KBM-7 (cell line): ENCODE measurements at places on chromosomes 12 and 14.

- no peak for DNase-seq
Measured at GRCh38 chr14:21233457-21234076, 35.7 kb downstream of the HNRNPC start.

GRCh38 chr14:81301371-81301770 lies 80.6 kb upstream of the GTF2A1 start:
- peak; percentile 51 for DNase-seq

- no peak for DNase-seq
Measured at GRCh38 chr12:53577941-53578352, 48.2 kb downstream of the ATF7 start.

GRCh38 chr12:112946236-112947000 lies 8.1 kb downstream of the OAS3 start:
- DNase-seq = no peak

GRCh38 chr14:23530375-23531055 lies 21.1 kb downstream of the ZFHX2 start:
- DNase-seq = peak; percentile 37

GRCh38 chr12:100793182-100793581 lies 1.4 kb upstream of the ANO4 start:
- DNase-seq = no peak

- no peak for DNase-seq
Measured at GRCh38 chr12:68292151-68292943, 38.9 kb upstream of the IL22 start.

DNA sequence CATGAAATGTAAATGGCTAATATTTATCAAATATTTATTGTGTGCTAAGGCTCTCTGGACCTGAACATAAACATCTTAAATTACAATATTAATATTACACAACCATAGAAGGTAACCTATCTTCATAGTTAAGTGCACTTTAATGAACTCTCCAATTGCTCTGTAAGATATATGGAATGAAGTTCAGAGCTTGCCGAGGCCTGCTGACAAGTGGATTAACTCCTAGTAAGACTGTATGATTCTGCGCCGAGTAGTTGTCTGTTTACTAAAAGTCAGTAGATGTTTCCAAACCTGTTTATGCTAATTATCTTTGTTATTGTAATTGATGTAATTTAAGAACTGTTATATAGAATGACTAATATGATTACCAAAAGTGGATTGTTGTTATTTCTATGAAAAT lies 77.2 kb downstream of the PTPRR start:
- DNase-seq = no peak

- DNase-seq = no peak
Measured at GRCh38 chr14:92254786-92255185, 68.2 kb upstream of the SLC24A4 start.

DNA sequence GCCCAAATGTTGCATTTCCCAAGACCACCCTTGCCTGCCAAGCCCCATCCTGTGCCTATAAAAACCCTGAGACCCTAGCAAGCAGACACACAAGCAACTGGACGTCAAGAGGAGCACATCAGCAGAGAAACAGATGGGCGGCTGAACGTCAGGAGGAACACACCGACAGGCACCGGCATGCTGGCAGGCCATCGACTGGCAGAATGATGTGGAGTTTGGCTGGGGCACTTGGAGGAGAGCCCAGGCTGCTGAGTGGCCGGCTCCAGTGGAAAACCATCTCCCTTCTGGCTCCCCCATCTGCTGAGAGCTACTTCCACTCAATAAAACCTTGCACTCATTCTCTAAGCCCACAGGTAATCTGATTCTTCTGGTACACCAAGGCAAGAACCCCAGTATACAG lies 130.1 kb downstream of the SLC41A2 start:
- no peak for DNase-seq

- no peak for DNase-seq
Measured at GRCh38 chr12:25591144-25591543, 38.1 kb upstream of the LMNTD1 start.

DNA sequence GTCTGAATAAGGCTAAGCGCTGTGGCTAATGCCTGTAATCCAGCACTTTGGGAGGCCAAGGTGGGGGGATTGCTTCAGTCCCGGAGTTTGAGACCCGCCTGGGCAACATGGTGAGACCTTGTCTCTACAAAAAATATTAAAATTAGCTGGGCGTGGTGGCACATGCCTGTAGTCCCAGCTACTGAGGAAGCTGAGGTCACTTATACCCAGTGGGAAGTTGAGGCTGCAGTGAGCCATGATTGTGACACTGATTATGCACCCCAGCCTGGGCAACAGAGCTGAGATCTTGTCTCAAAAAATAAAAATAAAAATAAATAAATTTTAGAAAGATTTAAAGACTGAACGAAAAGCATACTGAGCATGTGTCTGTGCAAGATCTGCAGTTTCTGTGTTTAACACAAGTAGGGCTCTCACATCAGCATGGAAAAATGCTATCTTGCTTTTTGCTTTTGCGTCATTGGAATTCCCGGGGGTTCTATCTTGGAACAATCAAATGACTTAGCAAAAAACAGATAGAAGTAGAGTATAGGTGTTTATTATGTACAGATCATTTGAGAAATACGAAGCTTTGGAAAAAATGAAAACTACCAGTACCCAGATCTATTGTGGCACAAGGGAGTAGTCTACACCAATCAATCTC lies 161.9 kb downstream of the CAPZA3 start:
- no peak for DNase-seq

GRCh38 chr12:49763006-49763591 lies 21.7 kb downstream of the TMBIM6 start:
- DNase-seq = peak; percentile 85

GRCh38 chr12:19896041-19896440 lies 456.7 kb downstream of the AEBP2 start:
- no peak for DNase-seq

DNA sequence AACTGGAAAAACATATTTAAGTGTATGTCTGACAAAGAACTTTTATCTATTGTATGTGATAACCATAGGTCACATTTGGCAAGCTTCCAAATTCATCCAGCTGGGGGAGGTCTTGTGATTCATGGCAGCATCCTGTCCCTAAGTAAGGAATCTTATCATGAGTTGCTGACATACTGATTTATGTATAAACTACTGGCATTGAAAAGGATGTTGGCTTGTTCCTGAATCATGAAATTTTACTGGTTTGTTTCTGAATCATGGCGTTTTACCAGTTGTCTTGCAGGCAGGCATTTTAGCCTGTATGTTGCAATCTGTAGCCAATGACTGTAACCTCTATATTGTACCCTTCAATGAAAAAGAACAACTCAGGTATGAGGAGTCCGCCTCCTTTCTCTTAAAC lies 244.8 kb downstream of the IPO8 start:
- no peak for DNase-seq

- no peak for DNase-seq
Measured at GRCh38 chr14:49972823-49973222, 79.9 kb downstream of the ARF6 start.

DNA sequence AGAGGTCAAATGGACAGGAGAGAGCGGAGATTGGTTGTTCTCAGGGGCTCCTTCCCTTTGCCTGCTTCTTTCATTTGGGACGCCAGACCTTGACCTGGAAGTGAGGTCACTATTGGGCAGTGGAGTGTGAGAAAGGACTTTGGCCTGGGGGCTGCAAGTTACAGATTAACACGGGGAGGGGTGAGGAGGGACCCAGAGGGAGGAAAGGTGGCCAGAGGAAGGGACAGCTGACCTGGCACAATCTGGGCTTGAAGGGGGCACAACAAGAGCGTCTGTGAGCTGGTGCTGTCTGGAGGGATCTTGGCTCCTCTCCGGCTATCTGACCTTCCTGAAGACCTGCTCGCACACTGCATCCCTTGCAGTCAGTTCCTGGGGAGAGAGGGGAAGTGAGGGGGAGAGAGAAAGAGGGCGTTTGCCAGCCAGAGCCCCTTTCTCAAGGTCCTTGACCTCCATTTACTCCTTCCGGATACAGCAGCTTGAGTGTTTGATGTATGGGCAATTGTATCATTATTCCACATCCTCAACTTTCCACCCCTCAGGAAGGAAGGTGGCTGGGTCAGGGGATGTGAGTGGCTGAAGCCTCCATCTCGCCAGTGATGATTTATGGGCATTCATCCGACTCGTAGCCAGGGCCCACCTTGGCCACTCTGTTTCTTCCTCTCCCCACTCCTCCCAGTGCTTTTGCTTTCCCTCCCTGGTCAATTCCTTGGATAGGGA lies 4.7 kb downstream of the RBP5 start:
- DNase-seq = no peak
